Putamen (tissue), 1 donor: ENCODE measurements at places on chromosomes 6 and 20.

- DNase-seq, result no peak
These were observed 83.5 kb downstream of the TRERF1 start for GRCh38 chr6:42368181-42368580.

GRCh38 chr6:164412566-164412965 lies 896.8 kb downstream of the C6orf118 start:
- no peak for DNase-seq

- no peak for DNase-seq
These were observed 52.6 kb downstream of the BMP5 start for GRCh38 chr6:55822815-55823214.

- no peak for DNase-seq
These were observed 500.3 kb upstream of the PTCHD4 start for GRCh38 chr6:48611332-48611731.
